Left cardiac atrium (tissue), 4 donors: ENCODE measurements at places on chromosomes 5 and 9. TPM values are rescaled to one million over a fixed set of nuclear protein-coding genes. Genes with fewer than 3 reads are reported as not detected.

GRCh38 chr9:37621273-37622121, 29.1 kb upstream of the TOMM5 start:
- no peak for DNase-seq

GRCh38 chr5:36017004-36017403, 25.8 kb upstream of the UGT3A1 start:
- DNase-seq, result peak; percentile 24

DNA sequence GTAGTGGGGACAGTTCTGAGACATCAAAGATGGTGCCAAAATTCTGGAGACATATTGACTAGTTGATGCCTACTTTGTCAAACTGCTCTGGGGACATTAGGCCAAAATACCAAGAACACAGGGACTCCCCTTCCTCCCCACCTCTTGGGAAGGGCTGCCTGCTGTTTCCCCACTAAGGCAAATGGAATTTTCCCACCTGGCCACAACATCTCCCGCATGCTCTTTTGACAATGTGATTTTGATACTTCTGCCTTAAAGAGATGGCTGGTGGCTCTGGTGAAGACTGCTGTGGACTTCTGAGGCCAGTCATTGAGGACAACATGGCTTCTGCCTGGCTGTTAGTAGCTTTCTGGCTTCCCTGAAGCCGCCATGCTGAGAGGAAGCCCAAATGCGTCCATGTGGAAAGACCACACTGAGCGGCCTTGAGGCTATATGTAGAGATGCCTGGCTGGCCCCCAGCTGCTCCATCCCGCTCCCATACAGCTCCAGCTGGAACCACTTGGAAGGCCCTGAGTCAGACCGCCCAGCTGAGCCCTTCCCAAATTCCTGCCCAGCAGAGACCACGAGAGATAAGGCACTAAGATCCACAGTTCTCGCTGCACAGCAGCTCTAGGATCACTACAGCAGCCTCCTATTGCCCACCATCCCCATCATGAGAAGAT, 226.7 kb downstream of the SYK start:
- no peak for DNase-seq

- DNase-seq, result no peak
Measured at GRCh38 chr5:174692982-174693422, 31.4 kb upstream of the MSX2 start.

DNA sequence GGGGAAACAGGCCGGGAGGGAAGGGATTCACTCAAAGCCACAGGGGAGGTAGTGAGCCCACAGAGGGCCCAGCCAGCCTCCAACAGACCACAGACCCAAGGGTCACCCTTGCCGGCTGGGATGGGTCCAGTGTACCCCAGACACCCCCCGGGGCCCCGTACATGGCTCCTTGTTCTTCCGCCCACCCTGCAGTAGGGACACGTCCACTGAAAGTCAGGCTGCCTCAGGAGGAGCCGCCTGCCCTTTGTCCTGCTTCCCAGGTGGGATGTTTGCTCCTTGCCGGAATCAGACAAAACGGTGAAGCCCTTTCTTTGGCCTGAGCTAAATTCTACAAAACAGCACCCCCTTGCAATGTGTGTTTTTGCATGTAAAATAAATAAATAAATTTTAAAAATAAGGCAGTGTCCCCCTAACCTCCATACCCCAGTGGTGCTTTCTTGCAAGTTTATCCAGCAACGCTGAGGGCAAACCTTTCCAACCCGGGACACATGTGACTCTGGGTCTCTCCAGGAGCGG, 25.8 kb downstream of the LHX3 start:
- DNase-seq, result no peak

- no peak for DNase-seq
Measured at GRCh38 chr9:108617676-108618075, 238.1 kb downstream of the ACTL7B start.

DNA sequence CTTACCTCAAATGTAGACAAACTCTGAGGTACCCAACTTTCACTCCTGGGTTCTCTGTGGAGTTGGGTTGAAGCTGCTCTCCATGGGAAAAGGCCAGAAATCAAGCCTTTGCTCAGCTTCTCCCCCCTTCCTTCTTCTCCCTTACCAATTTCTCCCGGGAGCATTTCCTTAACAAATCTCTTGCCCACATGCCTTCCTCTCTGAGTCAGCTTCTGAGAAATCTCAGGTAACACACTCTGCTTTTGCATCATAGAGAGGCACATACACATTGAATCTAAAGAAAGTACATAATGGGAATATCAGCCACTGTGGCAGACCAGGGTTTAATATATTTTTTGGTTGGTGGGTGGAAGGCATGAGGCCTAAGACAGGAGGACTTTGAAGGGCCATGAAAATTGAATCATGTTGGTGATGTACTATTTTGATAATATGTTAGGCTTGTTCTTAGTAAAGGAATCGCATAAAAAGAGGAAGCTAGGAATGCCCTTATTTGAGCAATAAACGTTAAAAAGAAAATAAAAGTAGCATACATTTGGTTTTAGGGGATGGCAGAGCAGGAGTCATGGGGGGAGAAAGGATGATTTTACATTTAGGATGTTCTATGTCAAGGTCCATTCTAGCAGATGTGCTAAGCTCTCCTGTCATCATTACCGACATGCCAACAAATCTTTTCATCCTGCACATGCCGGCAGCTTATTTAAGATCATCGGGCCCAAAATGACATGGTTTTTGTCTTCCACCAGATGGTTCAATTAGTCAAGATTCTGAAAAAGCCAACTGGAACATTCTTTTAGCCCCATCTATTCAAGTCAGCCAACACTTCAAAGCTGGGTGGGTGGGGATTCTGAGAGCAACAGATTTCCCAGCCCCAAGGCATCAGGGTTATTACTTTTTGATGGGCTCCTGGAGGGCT, 199.5 kb upstream of the CLINT1 start:
- DNase-seq, result no peak

DNA sequence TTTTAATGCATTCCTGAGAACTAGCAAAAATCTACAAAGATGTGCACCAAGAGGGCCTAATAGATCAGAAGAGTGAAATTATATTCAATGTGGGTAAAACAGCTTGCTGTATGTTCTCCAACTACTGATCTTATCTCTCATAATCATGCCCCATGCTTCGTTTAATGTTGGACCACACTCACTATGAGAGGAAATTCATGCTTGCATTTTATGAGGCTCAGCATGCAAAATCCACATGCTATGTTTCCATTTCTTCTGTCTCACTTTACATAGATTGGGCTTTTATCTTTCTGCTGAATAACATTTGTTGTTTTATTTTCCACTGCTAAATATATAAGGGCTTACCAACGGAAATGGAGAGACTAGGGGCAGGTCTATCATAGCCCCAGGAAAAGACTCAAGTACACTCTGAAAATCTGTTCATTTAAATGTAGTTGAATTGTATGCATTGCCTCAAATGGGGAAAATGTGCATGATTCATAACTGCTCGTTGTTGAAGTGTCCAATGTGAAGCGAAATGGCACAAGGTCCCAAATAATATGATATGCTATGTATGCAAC, 474.2 kb downstream of the EFNA5 start:
- no peak for DNase-seq

DNA sequence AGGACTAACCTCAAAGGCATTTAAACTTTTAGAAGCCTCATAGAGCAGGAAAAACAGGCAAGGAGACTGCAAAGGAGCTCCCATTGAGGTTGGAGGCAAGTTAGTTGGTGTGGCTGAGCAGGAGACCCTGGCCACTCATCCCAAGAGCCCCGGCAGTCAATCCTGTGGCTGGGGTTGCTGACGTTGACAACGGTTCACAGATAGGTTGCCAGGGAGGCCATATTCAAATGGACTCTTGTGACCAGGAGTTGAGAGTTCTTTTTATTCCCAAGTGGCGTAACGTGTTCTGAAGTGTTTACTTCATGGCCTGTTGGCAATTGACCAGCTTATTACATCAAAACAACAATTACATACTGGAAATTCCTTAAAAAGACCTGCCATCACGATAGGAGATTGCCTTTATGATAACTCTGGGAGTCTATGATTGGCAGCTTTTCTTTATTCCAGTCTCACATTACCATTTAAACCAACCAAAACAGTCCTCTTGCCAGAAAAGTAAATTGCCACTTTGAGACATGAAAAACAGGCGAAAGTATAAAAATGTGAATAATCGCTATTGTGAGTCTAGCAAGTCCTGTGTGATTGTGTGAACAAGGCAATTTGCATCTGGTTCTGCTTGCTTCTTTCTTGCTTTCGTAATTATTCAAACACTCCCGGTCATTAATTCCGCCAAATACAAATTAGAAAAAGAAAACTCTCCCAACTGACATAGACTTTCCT, 394.9 kb downstream of the MED10 start:
- DNase-seq, result no peak

DNA sequence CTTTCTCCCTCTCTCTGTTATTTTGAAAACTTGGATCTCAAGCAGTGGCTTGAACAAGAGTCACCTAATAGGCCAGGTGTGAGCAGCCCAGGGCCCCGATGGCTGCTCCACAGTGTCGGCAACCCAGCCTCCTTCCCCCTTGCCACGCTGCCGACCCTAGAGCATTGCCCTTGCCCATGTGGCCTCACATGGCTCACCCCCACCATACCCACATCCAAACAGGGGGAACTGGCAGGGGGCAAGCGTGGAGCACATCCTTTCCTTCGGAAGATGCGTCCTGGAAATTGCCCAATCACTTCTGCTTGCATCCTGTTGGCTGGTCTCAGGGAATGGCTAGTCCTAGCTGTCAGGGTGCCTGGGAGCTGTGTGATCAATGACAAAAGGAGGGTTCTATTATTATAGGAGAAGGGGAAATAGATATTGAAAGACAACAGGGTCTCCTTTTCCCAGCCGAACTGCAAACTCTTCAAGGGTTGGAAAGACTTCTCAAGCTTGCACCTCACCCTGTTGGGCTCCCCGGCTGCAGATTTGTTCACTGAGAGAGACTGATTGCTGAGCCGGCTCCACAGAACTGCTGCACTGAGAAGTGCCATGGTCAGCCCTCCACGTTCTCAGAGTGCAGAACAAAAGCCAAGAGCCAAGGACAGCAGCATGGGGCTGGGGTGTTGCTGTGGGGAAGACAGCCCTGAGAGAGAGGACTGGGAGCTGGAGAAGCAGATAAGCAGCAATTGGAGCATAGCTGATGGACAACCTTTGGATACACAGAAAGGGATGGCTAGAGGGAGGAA, 8.3 kb upstream of the TIFAB start:
- no peak for DNase-seq

- no peak for DNase-seq
Measured at GRCh38 chr9:93219692-93220091, 35.8 kb downstream of the WNK2 start.

- DNase-seq, result no peak
Measured at GRCh38 chr9:123555646-123556045, 199.6 kb downstream of the CRB2 start.

DNA sequence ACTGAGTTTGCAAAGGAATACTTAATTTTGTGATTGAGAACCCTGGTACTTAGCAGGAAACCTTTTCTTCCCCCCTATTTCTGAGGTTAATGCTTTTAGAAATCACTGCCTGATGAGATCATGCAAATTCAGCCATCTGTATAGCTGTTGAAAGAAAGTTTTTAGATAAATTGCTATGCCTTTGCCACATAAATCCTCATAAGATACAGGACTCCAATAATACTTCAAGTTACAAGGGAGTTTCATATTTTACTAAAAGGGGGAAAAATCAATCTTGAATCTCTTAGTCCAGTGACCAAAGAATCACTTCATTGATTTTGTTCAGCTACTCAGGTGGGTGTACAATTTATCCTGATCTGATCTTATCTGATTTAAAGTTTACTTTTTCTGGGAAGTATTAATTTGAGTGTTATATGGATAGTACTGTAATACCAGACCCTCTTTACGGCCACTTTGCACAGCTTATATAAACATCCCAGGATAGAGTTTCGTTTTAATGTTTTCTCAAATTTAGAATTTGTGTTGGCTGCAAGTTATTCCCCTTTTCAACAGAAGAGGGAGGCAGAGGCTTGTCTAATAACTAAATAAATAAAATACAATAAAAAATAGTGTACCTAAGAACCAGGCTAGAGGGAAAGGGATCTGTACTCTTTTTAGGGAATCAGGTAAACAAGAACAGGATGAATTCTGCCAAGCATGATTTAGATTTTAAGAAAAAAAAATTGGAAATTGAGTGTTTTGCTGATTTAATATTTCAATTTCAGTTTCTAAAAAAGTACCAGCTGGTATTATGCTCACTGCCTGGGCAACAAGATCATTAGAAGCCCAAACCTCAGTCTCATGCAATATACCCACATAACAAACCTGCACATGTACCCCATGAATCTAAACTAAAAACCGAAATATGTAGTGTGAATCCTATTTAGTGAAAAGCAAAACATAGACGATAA, 69.1 kb downstream of the PSAT1 start:
- DNase-seq, result no peak

DNA sequence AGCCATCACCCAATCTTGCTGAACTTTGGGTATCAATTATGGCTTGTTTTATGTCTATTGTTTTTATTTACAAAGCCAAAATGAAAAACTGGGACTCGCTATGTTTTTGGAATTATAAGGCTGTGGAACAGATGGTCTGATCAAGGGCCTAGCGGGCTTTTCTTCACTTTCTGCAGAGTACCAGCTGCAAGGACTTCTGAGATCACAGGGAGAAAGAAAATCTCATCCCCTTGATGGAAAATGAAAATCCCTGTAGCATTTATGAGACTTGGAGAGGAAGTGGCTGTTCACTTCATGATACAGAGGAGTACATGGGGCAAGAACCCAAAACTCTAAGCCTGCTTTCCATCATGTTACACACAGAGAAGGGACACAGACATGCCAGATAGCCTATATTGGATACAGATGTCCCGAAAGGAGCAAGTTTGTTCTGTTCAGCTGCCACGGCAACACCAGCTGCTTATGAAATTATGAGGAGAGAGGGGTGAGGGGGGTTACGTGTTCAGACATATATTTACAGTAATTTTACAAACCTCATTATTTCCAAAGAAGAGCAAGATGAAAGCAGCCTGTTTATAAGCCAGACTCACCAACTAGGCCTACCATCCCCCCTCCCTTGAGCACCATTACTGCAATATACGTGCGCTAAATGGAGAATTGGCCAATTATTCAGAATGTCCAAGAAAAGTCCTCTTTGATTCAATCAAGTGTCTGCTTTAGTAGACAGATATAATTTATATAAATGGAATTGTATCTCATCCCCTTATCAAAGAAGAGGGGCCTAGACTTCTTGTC, 220.0 kb downstream of the MARCHF11 start:
- no peak for DNase-seq

GRCh38 chr5:25181249-25181648, 536.5 kb upstream of the CDH10 start:
- no peak for DNase-seq

GRCh38 chr9:89278997-89279739, 31.8 kb upstream of the CKS2 start:
- no peak for DNase-seq

TERT gene
- not detected for total RNA-seq

OR1Q1 gene
- total RNA-seq, result not detected

KLF4 gene
- total RNA-seq, result 45.2 TPM

GARIN3 gene
- not detected for total RNA-seq
